ENCODE measurements at places on chromosomes 6 and 20.

DNA sequence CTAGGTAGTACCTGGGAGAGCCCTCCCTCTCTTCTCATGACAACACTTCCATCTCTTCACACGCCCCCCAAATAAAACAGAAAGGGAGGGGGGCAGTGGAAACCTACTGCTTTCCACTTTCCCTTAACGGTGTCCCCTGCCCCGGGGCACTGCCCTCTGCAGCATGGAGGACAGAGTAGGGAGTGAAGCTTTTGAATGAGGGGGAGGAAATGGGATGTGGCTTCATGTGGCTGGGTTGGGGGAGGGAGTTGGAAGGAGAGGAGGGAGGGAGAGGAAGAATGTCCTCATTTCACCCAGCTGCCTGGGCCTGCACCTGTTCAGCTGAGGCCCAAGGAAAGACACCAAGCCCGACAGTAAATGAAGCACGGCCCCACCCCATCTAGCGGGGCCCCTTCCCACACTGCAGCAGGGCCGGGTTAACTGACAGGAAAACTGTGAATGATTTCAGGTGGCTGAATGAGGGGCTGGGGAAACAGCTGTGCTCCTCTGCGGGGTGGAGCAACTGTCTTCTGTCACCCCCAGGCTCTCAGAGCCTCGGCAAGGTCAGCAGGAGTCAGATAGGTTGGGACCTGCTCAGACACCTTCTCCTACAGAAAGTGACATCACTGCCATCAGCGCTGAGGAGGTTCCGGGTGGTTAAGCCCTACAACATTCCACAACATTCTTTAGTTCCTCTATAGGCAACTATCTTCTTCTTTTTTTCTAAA, 40.0 kb upstream of the TAF8 start:
- DNase-seq = no peak

DNA sequence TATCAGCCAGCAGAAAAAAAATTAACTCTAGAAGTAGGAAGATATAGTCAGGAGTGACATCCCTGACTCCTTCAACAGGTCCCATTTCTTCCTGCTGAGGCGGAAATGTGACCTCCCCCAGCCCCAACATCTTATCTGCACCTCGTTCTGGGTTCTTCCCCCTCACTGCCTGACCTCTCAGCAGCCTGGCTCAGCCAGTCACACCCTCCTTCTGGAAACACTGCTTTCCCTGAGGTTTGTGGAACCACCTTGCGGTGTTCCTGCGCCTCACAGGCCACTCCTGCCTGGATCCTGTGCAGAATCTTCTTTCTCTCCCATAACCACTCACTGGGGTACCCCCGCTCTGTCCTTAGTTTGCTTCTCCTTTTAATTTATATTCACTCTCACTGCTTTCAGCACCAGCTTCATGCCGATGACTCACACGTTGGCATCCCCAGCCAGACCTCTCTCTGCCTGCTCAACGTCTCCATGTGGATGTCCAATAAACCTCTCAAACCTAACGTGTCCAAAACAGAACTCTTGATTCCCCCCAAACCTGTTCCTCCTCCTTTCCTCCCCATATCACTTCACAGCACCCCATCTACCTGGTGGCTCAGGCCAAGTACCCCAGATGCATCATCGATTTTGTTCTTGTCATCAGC, 222.8 kb upstream of the PLN start:
- DNase-seq = no peak

DNA sequence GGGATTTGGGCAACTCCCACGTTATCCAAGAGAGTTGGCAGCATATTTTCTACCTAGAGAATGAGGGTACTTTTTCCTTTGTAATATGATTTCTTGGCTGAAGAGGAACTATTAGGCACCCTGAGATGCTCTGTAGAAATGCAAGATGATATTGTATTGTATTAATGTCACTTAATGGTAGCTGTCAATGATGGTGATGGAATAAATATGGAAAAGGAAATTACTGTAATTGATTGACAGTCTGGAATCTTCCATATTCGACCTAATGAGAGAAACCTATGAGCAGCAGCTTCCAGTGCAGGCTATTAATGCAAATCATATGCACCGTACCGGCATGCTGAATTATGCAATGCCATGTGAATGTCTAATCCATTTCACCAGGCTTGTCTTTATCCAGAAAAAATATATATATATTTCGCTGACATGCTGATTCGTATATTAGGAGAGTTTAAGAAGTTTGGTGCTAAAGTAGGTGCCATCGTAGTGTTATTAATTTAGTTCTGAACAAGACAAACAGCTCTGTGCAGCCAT, 494.2 kb upstream of the JARID2 start:
- DNase-seq = no peak

- no peak for DNase-seq
These were observed 6.8 kb downstream of the SLC22A3 start for GRCh38 chr6:160355001-160355400.

- peak; percentile 29 for DNase-seq
These were observed 56.1 kb upstream of the LAMP5 start for GRCh38 chr20:9458138-9458796.

GRCh38 chr6:158620963-158621693, 23.4 kb downstream of the DYNLT1 start:
- DNase-seq = no peak

- DNase-seq = no peak
These were observed 139.7 kb upstream of the FLRT3 start for GRCh38 chr20:14477125-14477524.

- no peak for DNase-seq
These were observed 218.3 kb downstream of the HTR1B start for GRCh38 chr6:77245026-77245425.

DNA sequence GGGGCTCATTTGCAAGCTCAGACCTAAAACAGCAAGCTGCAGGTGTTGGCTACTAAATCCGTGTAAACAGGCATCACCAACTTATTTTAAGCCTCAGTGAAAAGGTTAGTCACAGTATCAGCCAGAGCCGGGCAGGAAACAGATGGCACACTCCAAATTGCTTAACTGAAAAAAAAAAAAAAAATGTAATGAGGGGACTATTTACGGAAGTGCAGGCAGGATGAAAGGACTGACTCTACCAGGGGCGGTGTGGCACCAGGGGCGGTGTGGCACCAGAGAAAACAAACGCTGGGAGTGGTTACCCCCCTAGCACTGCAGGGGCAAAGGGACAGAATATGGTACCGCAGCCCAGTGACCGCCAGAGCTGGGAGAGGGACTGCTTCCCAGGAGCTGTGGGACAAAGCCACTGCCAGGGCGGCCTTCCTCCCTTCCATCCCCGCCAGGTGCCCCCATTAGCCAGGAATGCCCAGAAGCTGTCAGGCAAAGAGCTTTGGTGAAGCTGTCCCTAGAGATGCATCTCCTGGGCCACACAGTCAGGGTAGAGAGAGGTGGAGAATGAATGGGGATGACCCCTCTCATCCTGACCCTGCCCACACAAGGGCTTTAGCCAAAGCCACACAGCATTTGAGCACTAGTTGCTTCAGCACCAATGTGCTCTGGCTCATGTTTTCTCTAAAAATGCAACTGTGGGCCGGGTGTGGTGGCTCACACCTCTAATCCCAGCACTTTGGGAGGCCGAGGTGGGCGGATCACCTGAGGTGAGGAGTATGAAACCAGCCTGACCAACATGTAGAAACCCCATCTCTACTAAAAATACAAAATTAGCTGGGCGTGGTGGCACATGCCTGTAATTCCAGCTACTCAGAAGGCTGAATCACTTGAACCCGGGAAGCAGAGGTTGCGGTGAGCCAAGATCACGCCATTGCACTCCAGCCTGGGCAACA, 39.6 kb upstream of the GFOD1 start:
- no peak for DNase-seq

- DNase-seq = no peak
These were observed 350.1 kb upstream of the HSF2 start for GRCh38 chr6:122049341-122049740.

Measured in HuH-7.5 (cell line).